ENCODE measurements at places on chromosomes 13 and 19.
A peak's percentile ranks its signal among the peaks of the same experiment; 100 is the strongest.

GRCh38 chr19:49120868-49121267 is 1.5 kb downstream of the PPFIA3 start:
- no peak for DNase-seq

DNA sequence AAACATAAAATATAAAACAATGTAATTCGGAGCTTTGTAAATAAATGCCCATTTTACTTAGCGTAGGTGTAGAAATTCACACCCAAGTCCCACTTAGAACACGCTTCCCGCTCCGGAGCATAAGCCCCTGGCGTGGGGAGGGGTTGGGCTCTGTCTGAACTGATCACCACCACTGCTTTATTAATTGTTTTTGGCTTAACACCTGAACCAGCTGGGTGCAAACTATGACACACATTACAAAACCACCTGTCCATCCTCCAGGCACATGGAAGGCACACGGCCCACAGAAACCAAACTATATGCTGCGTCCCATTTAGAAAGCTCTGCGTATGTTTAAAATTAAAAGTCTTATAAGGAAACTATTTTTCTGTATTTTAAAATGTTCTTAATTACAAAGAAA is 25.9 kb downstream of the RASA3 start:
- DNase-seq: no peak

DNA sequence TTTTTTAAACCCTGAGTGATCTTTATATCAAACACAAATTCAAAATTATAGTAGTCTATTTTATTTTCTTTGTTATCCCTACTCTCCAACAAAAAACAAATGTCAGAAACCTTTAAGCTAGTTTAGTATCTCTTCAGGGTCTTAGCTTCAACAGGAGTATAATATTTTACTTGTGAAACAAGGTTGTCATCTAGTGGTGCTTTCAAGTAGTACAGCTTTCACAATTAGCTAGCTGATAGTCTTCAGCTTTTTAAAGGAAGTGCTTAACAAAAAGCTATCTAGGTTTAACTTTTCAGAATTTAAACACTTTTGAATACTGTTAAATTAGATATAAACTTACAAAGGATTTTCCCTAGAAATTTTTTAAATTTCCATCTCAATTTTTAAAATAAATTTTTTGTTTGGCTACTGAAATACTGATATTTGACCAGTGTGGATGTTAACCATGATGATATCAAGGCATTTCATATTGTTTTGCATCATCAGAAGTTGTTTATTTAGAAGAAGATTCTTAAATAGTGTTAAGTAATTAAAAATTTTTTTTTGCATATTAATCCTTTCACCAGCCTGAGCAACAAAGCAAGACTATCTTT is 34.2 kb downstream of the TDRD3 start:
- DNase-seq: peak; percentile 8

DNA sequence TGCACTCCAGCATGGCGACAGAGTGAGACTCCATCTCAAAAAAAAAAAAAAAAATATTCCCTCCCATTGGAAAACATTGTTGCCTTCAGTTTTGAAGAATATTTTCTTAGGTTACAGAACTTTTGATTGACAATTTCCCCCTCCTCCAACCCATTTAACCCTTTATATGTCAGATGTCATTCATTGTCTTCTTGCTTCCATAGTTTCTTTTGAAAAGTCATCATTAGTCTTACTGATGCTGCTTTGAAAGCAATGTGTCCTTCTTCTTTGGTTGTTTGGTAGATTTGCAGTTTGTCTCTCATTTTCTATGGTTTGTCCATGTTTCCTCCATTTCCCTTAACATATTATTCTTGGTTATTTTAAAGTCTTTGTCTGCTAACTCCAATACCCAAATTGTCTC is 25.4 kb downstream of the ZNF558 start:
- DNase-seq: no peak
